ENCODE measurements at places on chromosomes 7 and 10.

- DNase-seq, result no peak
Measured at GRCh38 chr7:139899328-139899955, 70.4 kb downstream of the TBXAS1 start.

DNA sequence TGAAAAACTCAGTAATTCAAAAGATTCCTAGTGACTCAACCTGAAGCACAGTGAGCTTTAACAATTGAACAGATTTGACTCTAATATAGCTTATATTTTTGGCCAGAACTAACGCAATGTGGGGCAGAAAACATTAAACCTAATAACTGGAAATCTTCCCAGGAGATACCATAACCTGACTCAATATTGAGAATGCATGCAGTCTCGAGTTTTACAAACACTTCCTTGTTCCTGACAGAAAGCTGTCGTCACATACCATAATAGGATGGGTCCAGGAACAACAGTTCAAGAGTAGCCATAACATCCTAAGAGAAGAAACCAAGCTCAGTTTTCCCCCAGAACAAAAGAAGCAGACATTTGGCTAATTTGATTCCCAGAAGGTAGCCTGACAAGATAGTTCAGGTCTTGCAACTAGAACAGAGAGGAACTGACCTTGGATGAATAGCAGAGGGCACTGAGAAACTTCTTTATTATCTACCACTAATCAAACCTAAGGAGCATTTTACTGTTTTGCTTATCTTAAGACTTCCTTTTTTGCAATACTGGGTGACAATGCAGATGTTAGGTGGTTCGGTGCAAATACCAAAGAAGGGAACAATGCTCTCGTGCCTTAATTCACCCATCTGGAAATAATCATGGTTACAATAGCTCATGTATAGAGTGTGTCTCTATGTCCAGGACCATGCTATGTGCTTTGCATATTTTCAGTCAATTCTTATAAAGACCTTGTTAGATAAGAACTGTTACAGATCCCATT is 38.6 kb upstream of the ACSL5 start:
- peak; percentile 28 for DNase-seq

DNA sequence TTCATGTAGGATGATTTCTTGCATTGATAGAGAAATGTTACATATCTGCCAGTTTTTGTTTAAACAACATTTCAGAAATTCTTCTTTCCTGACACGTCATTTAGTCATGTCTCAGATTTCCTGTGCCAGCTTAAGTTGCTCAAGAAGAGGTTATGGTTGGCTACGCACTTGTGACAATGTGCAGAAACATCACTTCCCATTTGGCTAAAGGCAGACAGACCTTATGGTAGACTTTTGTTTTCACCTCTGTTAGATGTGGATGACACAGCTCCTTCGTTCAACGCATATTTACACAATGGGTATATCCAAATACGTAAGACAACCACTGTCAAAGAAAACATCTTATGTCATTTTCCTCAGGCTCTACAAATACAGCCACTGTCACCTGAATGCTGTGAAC is 125.8 kb downstream of the DOCK4 start:
- no peak for DNase-seq

GRCh38 chr10:89633484-89633883 is 11.6 kb downstream of the PANK1 start:
- no peak for DNase-seq

GRCh38 chr10:11224792-11225416 is 207.2 kb downstream of the CELF2 start:
- no peak for DNase-seq

DNA sequence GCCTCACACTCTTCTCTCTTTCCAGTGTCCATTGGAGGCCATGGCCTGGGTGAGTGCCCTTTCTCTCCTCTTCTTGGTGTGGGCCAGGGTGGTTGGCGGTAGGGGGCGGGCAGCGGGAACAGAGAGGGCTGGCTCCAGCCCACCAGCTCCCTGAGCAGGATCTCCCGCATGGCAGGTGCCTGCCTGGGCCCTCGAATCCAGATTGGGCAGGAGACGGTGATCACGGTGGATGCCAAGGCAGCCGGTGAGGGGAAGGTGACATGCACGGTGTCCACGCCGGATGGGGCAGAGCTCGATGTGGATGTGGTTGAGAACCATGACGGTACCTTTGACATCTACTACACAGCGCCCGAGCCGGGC is 13.5 kb upstream of the ATP6V1F start:
- DNase-seq, result no peak

DNA sequence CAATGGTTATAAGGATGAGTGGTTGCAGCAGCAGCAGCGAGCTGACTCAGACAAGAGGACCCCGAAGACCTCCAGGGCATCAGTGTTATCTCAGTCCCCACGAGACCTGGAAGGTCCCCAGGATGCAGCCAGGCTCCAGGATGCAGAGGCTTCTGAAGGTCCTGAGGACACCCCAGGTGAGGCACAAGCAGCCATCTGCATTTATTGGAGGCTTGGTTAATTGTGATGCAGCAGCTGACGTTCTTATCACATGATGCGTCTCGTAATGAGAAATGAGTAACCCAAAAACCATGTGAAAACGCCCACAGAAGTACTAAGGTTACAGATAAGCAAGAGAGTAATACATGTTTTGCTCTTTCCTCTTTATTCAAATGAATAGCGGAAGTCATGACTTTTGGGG is 17.4 kb downstream of the C7orf57 start:
- no peak for DNase-seq
